ENCODE measurements at places on chromosomes 11 and 22. TPM values are rescaled to one million over a fixed set of nuclear protein-coding genes. Genes with fewer than 3 reads are reported as not detected.

- no peak for DNase-seq
Measured at GRCh38 chr11:35787013-35787504, 124.5 kb downstream of the TRIM44 start.

GRCh38 chr11:78257654-78258053, 68.9 kb downstream of the USP35 start:
- no peak for DNase-seq

DNA sequence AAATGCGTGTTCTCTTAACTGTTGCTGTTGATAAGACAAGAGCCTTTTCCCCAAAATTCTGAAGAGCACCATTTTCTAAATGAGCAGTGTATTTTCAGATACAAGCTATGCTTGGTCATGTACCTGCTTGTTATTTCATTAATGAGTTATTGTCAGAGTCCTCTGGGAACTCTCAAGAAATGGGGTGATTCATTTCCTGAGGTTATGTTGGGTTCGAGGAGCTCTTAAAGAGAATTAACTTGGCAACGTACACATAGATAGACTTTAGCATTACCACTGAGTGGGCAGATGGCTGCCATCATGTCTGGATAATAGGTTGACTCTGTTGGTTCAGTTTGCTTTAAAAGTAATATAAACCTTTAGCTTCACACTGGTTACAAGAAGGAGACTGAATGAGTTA, 87.9 kb upstream of the SORL1-AS1 start:
- DNase-seq: no peak

DNA sequence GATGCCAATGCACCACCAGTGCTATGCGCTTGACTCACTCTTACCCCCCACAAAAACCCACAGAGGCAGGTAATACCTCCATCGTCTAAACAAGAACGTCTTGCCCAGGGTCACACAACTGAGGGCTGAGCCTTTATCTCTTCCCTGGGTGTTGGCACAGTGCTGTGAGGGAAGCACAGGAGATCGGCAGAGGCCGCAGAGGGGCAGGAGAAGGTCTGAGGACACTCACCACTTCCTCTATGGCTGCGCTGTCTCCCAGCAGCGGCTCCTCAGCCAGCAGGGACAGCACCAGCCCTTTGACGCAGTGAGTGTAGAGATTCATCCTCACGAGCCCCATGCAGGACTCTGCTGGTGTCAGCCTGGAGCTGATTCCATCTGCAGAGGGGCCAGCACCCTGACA, 19.9 kb downstream of the HPS4 start:
- DNase-seq: no peak

- DNase-seq: no peak
Measured at GRCh38 chr22:19069451-19069850, 52.8 kb downstream of the DGCR2 start.

Gene RIBC2
- total RNA-seq: 0.84 TPM

DNA sequence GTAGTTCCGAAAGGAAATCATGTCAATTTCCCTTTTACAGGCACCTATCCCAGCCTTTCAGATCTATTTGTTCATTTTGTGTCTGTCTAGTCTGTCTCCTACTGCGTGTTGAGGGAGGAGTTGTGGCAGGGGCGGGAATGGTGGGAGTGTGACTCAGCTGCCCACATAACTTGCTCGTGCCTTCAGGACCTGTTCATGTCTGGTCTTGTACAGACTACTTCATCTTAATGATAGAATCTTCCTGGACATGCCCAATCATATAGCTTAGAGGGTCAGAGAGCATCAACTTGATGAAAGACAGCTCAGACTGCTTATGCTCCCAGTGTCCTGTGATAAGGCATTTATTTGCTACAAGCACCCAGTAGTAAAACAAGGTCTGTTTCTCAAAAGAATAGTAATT, 61.0 kb upstream of the BIRC3 start:
- no peak for DNase-seq

DNA sequence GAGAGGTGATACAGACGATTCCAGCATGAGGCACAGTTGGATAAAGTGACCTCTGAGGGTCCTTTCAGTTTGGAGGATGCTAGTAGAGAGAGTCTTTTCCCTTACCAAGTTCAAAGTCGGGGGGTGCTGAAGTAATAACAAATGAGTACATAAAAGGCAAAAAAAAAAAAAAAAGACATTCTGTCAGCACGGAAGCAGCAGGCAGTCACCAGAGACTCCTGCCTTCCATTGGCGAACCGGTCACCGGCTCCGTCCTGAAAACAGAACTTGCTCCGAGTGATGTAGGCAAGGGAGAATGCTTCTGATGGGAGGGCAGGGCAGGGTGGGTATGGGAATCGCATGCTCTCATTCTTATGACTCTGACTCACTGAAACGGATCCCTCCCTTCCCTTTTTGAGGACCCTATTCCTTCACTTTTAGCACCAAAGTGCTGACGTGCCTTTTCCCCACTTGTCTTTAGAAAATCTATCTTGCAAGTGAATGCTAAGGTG, 65.9 kb downstream of the PRR5L start:
- DNase-seq: no peak

Gene IRF7
- total RNA-seq: 36.4 TPM

Gene C11orf91
- not detected for total RNA-seq

Gene CASP5
- total RNA-seq: 31.1 TPM

GRCh38 chr11:121237686-121238658, 54.6 kb upstream of the SC5D start:
- no peak for DNase-seq

DNA sequence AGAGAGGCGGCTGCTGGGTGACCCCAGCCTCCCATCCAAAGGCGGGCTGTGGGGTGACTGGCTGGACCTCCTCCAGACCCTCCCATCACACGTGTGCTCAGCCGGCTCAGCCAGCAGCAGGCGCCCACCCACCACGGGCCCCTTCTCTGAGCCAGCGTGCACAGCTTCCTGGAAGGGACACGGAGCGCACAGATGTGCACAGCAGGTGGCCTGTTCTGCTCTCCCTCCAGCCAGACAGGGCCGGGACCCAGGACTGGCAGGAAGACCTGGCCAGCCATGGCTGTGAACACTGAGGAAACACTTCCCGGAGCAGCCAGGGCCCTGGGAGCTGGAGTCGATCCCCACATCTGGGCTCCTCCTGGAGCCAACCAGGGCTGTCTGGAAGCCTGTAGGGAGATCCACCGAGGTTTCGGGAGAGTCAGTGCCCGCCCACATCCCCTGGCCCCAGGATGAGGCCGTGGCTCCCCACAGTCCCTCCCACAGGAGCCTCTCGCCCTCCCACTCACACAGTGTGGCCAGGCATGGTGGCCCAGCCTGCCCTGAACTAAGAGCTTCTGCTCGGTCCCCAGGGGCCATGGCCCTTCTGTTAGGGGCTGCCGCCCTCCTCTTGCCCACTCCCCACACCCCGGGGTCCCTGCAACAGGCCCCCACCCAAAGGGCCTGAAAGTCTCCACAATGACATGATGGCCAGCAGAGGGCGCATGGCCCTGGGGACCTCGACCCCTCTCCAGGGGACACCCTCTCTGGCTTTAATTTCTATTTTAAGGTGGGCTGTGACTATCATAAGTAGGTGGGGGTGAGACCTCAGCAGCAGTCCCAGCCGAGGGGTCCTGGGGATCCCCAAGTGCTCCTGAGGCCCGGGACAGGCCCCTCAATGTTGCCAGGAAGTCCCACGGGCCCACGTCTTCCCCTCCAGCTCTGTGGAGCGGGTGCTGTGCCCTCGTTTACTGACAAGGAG, 90.6 kb upstream of the FGF3 start:
- DNase-seq: peak; percentile 16

Gene GAL
- total RNA-seq: 1.5 TPM

- DNase-seq: no peak
Measured at GRCh38 chr11:72591785-72592502, 82.3 kb downstream of the PDE2A start.

Gene LSP1
- 9.9 TPM for total RNA-seq

DNA sequence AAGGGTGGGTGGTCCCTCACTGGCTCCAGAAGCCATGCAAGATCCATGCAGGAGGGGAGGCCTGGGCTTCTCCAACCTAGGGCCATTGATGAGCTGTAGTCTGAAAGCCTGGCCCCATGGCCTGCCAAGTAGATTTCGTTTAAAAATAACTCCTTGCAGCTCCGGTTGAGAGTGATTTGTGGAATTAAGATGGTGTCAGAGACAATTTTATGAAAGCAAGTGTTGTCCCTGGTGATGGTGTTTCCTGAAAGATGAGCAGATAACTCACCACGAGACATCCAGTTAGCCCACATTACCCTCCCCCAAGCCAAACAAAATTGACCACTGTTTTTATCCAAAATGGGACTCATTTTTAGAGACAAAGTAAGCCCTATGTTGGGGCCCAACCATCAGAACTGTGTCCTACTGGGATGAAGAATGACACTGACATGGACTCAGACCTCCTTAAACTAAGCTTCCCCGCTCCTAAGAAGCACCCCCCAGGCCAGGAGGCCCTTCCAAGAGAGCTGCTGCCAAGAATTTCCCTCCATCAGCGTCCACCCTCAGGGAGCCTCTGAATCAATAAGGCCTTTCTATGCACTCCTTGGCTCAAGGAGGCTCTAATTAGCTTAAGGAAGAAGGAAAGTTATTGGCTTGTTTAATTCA, 174.2 kb upstream of the NCAM1 start:
- no peak for DNase-seq

Gene CHRM1
- 0.84 TPM for total RNA-seq

DNA sequence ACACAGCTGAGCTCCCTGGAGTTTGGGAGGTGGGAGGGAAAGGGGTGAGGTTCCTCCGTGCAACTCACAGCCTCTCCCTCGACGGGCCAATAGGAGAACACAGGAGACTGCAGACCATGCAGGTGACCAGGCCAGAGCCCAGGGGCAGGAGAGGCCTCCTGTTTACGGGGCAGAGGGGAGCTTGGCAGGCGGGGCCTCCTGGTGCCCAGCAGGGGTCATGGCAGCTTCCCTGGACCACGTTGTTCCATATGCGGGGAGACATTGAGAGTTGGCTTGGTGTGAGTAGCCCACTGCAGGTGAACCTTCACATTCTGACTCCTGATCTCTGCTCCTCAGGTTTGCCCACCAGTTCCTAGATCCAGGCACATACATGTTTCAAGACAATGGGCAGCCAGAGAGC, 19.3 kb upstream of the XKR3 start:
- no peak for DNase-seq

- no peak for DNase-seq
Measured at GRCh38 chr22:18093661-18094060, 15.9 kb downstream of the PEX26 start.

DNA sequence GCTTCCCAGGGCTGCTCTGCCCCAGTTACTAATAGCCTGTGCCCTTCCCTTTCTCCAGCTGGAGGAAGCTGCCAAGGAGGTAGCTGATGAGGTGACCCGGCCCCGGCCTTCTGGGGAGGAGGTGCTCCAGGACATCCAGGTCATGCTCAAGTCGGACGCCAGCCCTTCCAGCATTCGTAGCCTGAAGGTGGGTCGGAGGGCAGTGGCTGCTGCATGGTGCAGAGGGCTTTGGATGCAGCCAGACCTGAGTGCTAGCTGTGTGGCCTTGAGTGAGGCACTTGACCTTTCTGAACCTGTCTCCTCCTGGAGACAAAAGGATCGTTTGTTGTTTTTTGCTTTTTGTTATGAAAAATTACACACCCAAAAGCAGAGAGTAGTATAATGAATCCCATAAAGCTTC, 3.4 kb downstream of the MCM5 start:
- DNase-seq: no peak

DNA sequence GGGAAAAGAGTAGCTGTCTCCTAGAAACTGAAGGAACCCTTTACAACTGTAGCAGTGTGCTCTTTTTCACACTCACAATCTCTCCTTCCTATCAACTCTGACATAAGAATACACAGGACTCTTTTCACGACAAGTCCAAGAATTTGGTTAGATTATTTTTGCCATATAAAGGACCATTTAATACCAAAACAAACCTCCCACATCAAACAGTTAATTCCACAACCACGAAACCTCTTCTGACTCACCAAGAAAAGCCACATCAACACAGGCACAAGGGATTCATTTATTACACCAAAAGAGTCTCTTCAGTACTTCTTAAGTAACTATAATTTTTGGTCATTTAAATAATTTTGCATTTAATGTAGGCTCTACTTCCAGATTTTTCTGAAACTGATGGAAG, 222.6 kb upstream of the PITPNB start:
- no peak for DNase-seq

- DNase-seq: no peak
Measured at GRCh38 chr11:10139656-10140055, 154.4 kb downstream of the SBF2 start.

Gene NEFH
- 0.34 TPM for total RNA-seq

DNA sequence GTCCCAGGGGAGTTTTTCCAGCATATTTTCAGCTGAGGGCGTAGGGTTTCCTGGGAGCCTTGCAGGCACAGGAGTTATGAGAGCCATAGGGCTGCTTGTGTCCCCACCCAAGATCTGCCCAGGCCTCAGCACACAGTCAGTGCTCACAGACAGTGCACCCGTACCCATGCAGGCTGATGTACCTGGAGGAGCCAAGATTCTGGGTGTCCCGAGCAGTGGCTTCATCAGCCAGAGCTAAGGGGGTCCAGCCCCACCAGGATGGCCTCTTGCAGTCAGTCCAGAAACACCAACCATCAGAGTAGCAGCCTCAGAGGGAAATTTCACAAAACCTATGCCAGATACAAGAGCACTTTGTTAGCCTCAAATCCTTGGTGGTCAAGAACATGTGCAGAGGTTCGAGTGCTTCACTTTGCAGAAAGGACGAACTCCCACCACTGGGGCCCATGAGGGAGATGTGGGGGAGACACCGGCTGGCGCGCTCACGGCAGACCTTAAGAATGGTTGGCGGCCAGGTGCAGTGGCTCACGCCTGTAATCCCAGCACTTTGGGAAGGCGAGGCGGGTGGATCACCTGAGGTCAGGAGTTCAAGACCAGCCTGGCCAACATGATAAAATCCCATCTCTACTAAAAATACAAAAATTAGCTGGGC, 43.8 kb upstream of the RTL6 start:
- no peak for DNase-seq

Gene CDC42BPG
- 45.5 TPM for total RNA-seq

DNA sequence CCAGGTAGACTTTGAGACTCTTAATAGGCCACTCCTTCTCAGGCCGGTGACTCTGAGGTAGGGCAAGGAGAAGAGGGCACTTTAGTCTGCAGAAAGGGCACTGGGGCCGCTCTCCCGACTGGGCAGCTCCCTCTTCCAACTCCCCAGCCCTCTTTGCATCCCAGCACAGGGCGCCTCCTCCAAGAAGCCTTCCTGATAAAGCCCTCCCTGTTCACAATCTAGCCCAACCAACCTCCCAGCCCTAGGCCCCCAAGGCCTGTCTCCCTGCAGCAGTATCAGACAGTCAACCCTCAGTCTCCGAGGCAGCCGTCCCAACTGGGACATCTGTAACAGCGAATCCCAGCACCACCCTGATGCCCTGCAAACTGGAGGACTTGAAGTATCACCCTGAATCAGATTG, 14.3 kb upstream of the PDE2A start:
- DNase-seq: no peak

- DNase-seq: no peak
Measured at GRCh38 chr11:20111871-20112270, 48.4 kb downstream of the DBX1 start.

Gene GLYATL1
- total RNA-seq: 0.34 TPM

Gene FGF3
- not detected for total RNA-seq

- no peak for DNase-seq
Measured at GRCh38 chr11:104916442-104916841, 18.2 kb upstream of the CASP12 start.

GRCh38 chr11:73162196-73162740, 20.1 kb upstream of the FCHSD2 start:
- DNase-seq: no peak

Gene CASP1
- 135 TPM for total RNA-seq
